Fibroblast of mammary gland (primary cell): ENCODE measurements at places on chromosomes 7 and 10.

DNA sequence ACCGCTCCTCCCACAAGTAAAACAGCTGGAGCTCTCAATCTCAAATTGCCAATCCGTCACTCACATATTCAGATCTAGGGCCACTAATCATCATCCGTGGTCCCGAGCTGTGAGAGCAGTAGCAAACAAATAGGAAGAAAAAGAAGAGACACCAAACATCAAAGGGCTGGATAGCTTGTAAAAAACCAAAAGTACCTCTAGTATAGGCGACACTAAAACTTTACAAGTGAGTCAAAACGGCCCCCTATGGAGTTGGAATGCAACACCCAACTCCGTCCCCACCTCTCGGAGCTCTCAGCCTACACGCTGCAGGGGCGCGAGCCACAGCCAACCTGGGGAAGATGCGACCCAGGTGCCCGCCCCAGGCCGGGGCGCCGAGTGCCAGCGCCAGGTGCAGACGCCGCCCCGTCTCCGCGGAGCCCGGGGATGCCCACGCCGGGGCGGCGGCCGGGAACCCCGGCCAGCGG, 581 bp downstream of the FAM3C start:
- DNase-seq, result peak; percentile 21

- peak; percentile 91 for DNase-seq
Measured at GRCh38 chr7:27124096-27124901, 6.3 kb downstream of the HOXA4 start.

DNA sequence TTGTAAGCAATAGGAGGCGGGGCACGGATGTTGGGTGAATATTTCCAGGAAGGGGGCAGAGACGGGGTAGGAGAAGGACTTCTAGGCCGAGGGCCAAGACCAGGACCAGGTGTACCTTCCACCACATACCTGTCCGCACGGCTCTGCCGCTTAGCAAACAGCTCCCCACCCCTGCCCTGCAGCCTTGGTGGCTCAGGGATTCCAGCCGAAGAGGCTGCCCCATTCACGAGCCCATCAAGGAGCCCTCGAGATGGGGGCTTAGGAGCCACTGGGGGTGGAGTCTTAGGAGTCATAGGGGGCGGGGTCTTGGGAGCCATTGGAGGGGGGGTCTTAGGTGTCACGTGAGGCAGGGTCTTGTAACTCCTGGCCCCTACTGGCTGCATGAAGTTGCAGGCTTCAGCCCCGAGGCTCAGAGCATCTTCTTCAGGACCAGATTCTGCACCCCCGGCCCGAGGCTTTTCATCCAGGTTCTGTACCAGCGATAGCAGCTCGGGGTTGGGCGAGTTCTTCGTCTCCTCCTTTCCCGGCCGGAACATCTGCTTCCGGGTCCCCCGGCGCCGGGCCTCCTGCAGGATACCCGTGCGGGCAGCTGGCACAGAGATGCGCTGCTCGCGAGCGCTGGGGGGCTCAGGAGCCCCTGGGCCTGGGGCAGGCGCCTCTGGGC, 6.1 kb upstream of the MYOZ1 start:
- peak; percentile 26 for DNase-seq

DNA sequence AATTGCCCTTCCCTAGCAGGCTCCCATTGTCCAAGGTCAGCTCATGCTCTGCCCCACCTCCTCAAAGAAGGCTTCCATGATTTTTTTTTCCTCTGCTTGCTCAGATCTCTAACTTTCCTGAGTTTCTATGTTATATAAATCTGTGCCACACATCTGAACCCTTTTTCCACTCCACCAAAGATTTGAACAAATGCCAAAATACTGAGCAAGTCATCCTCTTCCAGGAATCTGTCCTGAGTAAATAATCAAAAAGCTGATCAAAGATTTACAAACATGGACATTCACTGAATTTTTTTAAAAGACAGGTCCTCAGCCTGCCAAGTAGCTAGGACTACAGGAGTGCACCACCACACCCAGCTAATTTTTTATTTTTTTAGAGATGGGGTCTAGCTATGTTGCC, 102.8 kb upstream of the ARID5B start:
- peak; percentile 19 for DNase-seq

GRCh38 chr7:132418840-132419239, 157.4 kb downstream of the PLXNA4 start:
- DNase-seq, result no peak

GRCh38 chr7:118312966-118313365, 88.5 kb downstream of the ANKRD7 start:
- no peak for DNase-seq

- peak; percentile 88 for DNase-seq
Measured at GRCh38 chr7:96004578-96004977, 232.2 kb downstream of the DYNC1I1 start.

DNA sequence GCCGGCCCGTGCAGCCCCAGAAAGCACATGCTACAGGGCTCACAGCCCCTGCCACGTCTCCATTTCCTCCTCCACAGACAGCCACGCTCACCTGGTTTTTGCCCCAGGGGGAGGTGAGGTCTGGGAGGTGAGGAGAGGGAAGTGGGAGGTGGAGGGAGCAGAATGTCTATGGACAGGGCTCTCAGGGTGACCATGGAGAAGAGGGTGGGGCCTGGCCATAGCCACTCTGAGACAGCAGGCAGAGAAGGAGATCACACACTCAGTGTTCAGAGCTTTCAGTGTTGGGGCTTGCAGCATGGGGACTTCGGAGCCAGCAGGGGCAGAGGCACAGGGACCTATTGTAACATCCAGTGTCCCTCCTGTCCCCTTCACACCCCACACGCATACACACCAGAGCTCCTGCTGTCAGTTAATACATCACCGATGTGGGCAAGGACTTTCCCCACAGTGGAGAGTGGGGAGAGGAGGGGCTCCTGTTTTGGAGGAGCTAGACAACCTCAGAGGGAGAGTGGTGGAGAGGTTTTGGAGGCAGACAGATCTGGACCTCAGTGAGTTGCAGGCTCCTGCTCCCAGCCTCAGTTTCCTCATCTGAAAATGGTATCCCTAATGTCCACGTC, 14.4 kb downstream of the WDFY4 start:
- no peak for DNase-seq

- peak; percentile 28 for DNase-seq
Measured at GRCh38 chr7:157268540-157268939, 68.3 kb upstream of the DNAJB6 start.
